ENCODE measurements at places on chromosomes 2 and 18.

DNA sequence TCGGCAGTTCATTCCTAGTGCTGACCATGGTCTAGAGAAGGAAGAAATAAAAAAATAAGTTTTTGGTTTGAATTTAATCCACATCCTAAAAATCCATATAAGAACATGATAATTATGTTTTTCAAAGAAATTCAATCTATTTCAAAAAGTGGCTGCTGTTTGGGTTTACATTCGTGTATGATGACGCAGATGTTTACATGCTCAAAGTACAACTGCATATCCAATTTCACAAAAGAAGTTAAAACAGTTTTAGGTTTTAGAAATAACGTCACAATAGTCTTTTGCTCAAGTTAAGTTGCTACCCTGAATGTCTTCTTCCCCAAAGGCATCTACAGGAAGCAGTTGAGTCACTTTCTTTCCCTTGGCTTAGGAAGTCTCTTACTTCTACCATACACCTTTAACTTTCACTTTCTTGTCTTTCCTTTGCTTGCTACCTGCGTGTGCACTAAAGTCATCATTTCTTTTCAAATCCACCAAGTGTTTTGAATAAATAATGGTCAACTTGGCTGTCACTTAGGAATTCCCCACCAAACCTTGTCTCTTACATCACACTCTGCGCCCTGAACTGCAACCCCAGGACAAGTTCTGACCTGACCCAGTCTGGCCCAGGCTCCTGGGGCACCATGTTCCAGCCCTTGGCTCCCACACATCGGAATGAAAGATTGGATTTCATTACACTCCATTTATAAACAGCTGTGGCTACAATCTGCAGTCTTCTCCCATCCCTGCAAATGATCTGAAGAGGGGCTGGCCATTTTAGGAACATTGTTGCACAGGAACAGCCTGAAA lies 28.4 kb downstream of the FAM237A start:
- DNase-seq = no peak

- DNase-seq = no peak
Observed at GRCh38 chr18:29823671-29824070, 1218.9 kb downstream of the DSC3 start.

DNA sequence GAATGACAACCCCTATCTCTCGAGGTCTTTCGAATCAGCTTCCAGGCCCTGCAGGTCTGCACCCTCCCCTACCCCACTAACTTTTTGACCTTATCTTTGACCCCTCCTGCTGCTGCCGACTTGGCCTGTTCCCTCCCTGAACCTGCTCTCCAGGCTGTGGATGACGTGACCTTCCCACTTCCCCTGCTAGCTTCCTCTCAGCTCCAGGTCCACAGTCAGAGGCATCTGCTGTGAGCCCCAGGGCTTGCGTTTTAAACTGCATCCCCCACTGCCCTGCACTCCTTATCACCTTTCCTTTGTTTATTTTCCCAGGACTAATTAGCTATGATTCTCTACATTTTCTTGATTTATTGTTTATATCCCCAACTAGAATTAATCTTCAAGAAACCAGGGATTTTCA lies 71.2 kb upstream of the ALKAL2 start:
- no peak for DNase-seq

- no peak for DNase-seq
Observed at GRCh38 chr2:224027070-224027469, 12.0 kb downstream of the SERPINE2 start.

- no peak for DNase-seq
Observed at GRCh38 chr18:35497027-35497369, 762 bp downstream of the INO80C start.

- DNase-seq = peak; percentile 55
Observed at GRCh38 chr2:233857511-233858141, 3.3 kb upstream of the HJURP start.

DNA sequence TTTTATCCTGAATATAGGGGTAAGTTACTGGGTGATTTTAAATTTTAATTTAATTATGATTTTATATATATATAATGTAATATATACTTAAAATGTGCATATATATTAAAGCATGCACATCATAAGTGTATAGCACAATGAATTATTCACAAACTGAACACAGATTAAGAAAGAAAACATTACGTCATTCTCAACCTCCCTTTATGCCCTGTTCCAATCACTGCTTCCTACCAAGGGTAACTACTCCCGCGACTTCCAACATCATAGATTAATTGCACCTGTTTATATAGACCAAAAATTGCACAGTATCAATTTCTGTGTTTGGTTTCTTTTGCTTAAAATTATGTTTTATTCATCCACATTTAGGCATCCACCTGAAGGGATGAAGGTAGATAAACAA lies 301.3 kb upstream of the KLHL14 start:
- no peak for DNase-seq

DNA sequence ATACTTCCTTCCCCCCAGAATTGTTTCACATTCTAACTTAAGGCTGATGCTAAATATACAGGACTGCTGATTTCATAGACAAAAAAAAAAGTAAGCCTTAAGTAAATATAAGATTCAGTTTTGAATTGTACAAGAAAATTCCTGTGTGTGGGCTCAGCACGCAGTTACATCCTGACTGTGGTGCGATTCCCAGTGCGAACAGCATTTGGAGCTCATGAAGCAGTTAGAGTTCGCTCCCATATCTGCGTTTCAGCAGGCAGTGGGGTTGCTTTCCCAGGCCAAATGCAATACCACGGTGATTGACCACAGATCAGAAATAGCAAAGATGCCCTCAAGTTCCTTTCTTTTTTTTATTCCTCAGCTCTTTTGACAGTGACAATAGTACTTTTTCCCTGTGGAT lies 75.6 kb downstream of the SATB2 start:
- peak; percentile 7 for DNase-seq

GRCh38 chr2:37629529-37629928 lies 41.9 kb downstream of the CDC42EP3 start:
- DNase-seq = no peak

DNA sequence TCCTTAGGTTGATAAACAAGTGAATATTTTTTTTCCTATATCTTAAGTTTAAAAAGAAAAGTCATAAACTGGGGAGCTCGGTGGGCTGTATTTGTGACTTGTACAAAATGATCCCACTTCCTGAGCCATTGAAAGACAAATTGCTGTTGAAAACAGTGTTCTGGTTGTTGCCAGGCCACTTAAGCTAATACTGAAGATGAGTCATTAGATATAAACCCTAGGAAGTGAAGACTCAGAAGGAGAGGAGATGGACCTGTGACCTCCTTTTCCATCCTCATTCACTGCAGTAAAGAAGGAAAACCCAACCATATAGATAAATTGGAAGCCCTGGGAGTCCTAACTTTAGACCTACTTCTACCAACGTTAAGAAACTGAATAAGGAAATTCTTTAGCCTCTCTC lies 46.2 kb upstream of the SERPINE2 start:
- no peak for DNase-seq

GRCh38 chr2:143356336-143356735 lies 227.1 kb downstream of the ARHGAP15 start:
- DNase-seq = no peak

- DNase-seq = no peak
Observed at GRCh38 chr18:29147944-29148343, 971.0 kb upstream of the CDH2 start.

- no peak for DNase-seq
Observed at GRCh38 chr18:10037181-10037580, 123.4 kb downstream of the VAPA start.

DNA sequence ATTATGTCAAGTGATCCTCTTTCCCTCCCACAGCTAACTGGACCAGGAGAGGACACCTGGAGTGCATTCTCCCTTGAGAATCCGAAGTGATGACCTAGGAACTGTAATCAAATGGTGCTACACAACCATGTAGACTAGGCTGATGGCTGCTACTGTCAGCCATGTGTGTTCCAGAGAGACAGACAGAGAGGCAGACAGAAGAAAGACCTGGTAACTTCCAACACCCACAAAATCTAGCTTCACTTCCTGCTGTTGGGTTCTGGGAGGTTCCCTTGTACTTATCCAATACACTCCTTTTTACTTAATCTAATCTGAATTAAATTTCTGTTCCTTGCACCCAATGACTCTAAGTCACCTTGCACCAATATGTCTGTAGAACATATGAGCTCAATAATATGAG lies 72.3 kb downstream of the AAK1 start:
- no peak for DNase-seq

- DNase-seq = no peak
Observed at GRCh38 chr2:144628566-144628965, 108.6 kb upstream of the ZEB2 start.

DNA sequence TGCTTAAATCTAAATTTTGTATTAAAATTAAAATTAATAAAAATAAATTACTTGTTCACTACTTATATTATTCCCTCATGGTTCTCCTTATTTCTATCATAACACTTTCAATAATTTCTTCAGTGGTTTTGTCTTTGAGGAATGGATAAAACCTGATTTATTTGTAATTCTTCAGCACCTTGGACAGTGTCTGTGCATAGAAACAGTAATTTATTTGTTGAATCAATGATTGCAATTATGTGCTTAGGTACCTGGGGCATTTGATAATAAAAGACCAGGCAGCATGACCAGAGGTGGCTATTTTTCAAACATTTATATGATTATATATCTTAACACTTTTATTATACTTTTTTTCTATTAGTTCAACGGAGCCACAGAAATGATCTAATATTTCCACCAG lies 1062.7 kb downstream of the DSC3 start:
- no peak for DNase-seq

Measured in Ammon's horn (tissue), 1 donor.